ENCODE measurements at places on chromosomes 5 and 9. TPM values are rescaled to one million over a fixed set of nuclear protein-coding genes. Genes with fewer than 3 reads are reported as not detected.

OR1J2 gene
- total RNA-seq, result not detected

ANKDD1B gene
- 0.65 TPM for total RNA-seq

DNA sequence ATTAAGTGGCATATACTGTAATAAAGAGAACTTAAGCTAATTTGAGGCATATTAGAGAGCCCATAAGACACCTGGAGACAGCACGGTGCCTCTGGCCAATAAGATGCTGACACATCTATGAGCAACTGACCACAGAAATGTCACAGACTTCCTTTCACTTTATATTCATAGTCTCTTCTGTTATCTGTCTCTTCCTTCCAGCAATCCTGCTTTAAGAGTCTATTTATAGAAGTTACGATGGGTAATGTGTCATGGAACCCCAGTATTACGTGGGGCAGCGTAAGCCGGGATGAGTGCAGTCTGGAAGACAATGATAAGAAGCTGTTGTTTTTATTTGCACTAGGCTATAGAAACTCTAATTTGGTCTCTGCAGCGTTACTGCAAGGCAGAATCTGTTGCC, 136.8 kb downstream of the CFAP90 start:
- no peak for DNase-seq

- DNase-seq, result no peak
Observed at GRCh38 chr5:139092741-139093343, 105.3 kb downstream of the SIL1 start.

GRCh38 chr5:33180900-33181299, 259.9 kb upstream of the TARS1 start:
- DNase-seq, result peak; percentile 4

AQP3 gene
- 0.93 TPM for total RNA-seq

SPINK6 gene
- not detected for total RNA-seq

DNA sequence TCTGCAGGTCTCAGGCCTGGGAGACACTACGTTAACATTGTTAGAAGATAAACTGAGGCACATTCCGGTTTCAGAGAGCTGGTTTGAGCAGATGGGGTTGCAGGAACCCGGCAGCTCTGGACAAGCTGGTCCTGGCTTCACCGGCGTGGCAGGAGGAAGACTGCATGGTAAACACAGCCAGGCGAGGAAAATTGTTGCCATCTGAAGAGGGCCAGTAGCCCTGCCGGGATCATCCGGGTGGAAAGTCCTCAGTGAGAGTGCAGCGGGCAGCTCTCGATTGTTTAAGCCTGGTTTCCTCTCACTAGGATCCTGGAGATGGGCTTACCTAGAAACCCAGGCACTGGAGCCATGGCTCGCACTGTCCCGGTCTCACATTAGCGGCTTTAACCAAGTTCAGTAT, 226.9 kb downstream of the IRX2 start:
- no peak for DNase-seq

DNA sequence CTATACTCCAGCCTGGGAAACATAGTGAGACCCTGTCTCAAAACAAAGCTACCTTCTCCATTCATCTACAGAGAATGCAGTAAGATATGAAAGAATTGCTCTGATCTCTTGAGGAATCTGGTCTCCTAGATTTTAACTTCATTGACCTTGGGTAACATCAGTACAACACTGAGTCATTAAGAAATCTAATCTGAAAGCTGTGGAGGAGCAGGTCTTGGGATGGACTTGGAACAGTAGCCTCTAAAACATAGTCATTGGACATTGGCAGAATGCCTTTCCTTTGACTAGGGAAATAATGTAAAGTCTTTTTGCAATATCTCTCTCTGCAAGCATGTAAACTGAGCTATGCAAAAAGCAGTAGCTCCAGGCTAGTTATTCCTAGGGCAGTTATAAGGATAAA, 58.1 kb downstream of the KCNN2 start:
- no peak for DNase-seq

CD14 gene
- 0.33 TPM for total RNA-seq

DNA sequence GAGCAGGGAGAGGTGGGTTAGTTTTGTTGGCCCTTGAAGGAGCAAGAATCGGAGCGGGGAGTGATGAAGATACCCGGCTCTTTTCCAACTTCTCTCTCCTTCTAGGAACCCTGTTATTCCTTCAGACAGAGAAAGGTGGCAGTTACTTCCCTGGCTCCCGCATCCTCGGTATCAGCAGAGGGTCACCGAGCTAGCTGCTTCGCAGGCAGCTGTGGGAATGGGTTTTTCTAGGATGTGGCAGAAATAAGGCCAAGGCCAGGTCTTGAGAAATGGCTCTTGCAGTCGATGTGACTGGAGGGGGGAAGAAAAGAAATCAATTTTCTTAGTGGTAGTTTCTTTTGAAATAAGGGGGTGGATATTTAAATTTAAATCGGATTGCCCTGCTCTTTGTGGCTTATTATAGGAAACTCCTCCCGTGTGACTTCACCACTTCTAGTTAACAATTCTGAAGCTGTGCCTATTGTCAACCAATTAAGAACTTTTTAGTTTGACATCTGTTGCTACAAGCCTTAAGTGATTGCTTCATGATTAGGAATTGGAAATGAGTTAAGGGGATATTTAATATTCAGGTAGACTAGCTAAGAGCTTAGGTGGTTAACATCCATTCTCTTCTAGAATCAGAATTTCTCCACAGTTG, 1.4 kb downstream of the SAP30L start:
- DNase-seq, result no peak

- no peak for DNase-seq
Observed at GRCh38 chr9:107033966-107034365, 171.0 kb downstream of the ZNF462 start.

PCDHA1 gene
- not detected for total RNA-seq

DNA sequence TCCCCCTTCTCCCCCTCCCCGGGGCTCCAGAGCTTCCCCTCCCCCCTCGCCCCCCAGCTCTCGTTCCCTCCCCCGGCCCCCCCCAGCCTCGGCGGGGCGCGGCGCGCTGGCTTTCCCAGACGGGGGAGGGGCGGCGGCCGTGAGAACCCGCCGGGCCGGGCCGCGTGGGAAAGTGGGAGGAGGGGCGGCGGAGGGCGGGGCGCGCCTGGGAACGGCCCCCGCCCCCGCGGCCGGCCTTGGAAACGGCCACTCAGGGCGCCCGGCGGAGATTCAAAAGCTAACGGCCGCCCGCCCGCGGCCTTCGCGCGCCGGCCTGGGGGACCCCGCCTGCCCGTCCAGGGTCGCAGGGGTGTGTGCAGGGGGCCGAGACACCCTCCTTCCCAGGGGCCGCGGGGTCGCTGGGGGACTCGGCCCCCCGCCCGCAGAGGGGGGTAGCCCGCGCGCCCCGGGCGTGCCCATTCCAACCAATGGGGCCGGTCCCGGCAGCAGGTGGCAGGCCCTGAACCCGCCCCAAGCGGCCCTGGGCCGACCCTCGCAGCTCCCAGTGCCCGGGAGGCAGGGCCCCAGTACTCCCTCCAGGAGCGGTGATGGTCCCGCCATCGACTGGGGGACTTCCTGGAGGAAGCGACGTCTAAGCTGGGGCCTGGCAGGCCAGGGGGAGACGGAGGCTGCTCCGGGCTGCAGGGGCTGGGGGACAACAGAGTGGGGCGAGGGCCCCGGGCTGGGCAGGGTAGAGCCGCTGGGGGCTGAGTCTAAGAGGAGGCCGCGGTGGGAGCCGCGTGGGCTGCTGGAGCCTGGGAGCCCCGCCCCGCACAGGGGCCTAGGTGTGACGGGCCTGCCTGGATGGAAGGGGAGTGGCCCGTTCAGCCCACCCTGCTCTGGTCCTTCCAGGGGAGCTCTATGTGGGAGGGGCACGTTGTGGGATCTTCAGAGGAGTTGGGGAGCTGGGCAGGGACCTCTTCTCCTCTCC, 14.2 kb upstream of the NRARP start:
- DNase-seq, result peak; percentile 65

DNA sequence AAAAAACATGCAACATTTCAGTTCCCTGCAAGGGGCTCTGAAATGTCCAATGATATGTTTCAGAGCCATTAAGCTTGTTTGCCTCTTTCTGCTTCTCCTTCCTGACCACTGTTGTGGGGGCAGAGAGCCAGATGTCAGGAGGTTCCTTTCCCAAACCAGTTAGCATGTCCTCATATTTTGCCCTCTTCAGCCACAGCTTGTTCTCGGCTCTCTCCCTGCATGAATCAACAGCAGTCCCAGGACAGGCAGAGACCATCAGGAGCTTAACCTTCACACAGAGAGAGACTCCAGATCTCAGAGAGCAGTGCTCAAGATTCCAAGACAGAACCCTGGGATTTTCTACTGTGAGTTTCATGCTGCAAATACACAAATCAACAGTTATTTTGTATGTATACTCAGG, 218.5 kb downstream of the COMMD10 start:
- DNase-seq, result no peak

GRCh38 chr5:38803246-38803645, 42.6 kb upstream of the OSMR start:
- no peak for DNase-seq

- no peak for DNase-seq
Observed at GRCh38 chr5:102733534-102733933, 21.6 kb upstream of the PAM start.

DNA sequence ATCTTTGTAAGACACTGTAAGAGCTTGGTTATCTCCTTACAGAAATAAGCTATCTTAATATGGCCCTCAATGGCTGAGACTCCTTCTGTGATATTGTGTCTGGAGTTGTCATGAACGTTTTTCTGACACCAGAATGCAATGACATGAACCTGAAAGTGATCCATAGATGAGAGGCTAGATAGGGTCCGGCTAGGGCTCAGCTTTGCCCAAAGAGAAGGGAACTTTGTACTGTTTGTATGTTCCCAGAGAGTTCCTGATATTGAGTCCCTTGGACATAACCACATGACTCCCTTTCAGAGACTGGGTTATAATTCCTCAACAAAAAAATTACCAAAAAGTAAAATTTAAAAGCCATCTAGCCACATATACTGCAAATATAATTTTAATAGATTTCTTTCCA, 575.8 kb upstream of the CLINT1 start:
- no peak for DNase-seq

DNA sequence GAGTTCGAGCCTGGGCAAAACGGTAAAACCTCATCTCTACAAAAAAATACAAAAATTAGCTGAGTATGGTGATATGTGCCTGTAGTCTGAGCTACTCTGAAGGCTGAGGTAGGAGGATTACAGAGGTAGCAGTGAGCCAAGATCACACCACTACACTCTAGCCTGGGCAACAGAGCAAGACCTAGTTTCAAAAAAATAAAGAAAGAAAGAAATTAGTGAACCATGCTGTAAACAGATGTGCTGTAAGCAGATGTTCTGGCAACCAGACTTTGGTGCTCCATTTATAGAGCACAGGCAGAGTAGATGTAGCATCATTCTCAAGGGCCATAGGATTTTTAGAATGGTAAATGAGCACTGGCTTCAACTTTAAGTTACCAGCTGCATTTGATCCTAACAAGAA, 115.4 kb downstream of the ST8SIA4 start:
- DNase-seq, result no peak

- DNase-seq, result no peak
Observed at GRCh38 chr5:133508845-133509741, 103.2 kb downstream of the FSTL4 start.

- no peak for DNase-seq
Observed at GRCh38 chr5:107455111-107455544, 215.6 kb downstream of the EFNA5 start.

DNA sequence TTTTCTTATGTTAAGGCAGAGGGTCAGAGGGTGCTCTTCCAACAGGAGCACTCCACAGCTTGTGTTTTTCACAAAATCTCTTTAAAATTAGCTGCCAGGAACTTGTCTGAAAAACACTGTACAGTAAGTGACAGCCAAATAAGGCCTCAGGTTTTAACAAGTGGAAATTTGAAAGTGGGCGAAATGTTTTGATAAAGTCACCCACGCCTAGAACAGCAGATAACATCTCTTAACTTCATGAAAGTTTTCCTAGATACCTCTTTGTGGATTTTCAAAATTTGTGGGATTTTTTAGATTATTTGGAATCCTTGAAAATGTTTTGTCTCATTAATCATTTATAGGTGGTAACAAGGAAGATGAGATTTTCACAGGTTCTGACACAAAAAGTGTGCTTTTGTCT, 121.3 kb downstream of the PDE4D start:
- DNase-seq, result no peak

GRCh38 chr5:92222449-92222848, 839.3 kb upstream of the ARRDC3 start:
- DNase-seq, result no peak

All from endothelial cell of umbilical vein (primary cell).